ENCODE measurements at places on chromosomes 12 and 14. TPM values are rescaled to one million over a fixed set of nuclear protein-coding genes. Genes with fewer than 3 reads are reported as not detected.

GRCh38 chr12:132292328-132293319, 36.8 kb downstream of the GALNT9 start:
- no peak for DNase-seq

- DNase-seq, result no peak
Observed at GRCh38 chr12:1738446-1738845, 47.6 kb downstream of the ADIPOR2 start.

DNA sequence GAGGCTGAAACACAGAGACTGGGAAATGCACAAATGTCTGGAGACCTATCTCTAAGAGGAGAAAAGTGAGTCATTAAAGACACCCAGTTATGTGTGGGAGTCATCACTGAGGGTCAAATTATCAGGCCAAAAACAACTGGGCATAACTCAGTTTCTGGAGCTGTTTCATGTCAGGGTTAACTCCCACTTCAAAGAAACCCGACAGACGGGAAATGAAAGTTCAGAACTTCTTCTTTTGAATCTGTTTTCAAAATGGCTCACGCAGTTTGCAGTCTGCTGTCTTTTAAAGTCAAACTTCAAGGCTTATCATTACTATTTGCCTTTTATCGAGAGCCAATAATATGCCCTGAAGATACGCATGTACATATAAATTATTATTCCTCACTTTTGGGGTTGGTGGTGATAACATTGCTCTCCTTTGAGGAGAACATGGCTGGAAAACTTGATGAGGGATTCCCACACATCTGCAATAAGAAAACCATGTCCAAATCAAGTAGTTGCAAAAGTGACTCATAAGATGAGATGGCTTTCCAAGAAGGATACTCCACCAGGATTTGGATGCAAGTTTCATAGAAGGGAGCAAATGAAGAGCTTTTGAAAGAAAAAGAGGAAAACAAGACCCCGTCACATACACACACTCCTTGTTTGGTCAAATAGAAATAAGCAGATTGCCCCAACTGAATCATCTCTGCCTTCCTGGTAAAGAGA, 341.4 kb downstream of the ADAMTS20 start:
- peak; percentile 24 for DNase-seq

GRCh38 chr12:117036547-117036946, 62.7 kb downstream of the TESC start:
- no peak for DNase-seq

DNA sequence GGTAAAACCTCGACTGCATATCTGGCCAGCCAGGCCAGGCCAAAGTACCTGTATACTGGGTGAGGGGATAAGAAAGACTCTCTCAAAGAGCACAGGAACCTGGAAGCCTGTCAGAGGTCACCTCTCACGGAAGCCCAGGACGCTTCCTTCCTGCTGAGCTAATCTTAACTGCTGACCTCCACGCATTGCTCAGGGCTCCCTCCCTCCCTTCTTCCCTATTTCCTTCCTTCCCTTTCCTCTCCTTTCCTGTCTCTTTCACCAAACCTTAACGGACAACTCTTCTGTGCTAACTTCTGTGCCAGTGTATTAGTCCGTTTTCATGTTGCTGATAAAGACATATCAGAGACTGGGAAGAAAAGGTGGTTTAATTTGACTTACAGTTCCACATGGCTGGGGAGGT, 14.8 kb upstream of the RNASE10 start:
- DNase-seq, result no peak

DNA sequence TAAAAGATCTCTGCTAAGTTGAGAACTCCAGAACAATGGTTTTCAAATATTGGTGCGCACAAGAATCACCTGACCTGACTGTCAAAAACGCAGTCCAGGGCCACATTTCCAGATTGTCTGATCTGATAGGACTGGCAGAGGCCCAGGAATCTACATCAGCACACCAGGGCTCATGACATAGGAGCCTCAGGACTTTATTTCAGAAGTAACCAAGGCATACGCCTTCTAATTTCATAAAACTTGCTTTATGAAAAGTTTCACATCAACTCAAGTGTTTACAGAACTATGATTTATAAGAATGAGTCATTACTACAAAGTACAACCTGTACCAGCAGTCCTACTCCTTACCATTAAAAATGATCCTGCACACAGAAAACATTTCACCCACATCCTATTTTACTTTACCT, 47.7 kb upstream of the PTPRO start:
- DNase-seq, result no peak

SERPINA12 gene
- 1.1 TPM for polyA plus RNA-seq

KRT86 gene
- not detected for polyA plus RNA-seq

MYRFL gene
- polyA plus RNA-seq, result 1.7 TPM
